ENCODE measurements at places on chromosomes 11 and 22.

DNA sequence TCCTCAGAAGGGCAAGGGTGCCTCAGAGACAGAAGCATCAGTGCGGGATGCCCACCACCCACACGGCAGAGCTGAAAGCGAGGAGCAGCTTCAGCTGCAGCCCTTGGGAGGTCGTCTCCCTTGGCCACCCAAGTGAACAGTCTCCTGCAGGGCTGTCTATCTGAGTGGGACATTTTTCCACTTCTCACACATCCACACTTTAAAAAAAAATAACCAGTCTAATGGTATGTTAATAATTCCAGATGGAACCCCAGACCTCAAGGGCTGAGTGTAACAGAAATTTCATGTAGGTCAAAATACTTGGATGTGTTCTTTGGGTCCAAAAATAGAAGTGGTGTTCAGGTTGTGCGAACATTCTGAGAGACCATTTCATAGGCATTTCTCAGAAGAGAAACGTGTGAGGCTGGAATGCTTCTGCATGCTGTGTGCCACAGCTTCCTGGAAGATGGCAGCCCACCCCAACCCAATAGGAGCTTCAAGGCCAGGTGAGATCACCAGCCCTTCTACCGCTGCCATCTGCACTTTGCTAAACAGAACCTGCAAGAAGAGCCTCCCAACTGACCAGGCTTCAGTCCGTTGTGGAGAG, 623.2 kb downstream of the OPCML start:
- no peak overlapping the region for H3K4me3 ChIP-seq
- no peak overlapping the region for H3K27ac ChIP-seq
- DNase-seq, result no peak
- H3K27me3 ChIP-seq, result no peaks in the 10 kb centered on the region
- no peaks in the 10 kb centered on the region for H3K4me1 ChIP-seq
- no peaks in the 10 kb centered on the region for H3K36me3 ChIP-seq

DNA sequence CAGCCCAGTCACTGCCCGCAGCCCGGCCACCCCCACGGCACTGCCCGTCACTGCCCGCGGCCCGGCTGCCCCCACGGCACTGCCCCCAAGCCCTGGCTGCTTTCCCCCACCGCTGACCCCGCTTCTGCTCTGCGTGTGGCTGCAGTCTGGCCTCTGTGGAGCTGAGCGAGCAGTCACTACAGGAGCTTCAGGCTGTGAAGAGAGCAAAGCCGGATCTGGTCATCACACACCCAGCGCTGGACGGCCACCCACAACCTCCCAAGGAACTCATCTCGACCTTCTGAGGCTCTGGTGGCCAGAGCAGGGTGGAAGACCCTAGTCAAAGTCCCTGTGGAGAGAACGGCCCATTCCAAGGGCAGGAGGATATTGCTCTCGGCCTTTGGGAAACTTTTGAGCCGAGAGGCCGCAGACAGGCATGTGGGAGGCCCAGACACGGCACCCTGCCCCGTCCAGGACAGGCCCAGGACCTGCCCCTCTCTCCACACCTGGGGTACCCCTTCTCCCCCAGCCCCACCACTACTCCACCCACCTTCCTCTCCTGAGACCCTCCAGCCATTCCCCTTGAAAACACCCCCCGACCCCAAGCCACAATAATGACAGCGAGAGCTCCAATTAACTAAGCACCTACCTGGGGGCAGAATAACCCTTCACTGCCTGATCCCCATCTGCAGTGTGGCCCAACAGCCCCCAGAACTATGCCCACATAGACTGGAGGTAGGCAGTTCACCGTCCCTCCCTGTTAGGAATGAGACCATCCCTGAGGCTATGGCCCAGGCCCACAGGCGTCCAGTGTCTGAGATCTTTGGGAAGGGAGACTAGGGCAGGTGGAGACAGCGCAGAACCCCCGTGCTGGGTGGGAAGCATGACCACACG, 3.7 kb upstream of the PGGHG start:
- peaks cover 8% of the 10 kb centered on the region for H3K4me1 ChIP-seq
- H3K4me3 ChIP-seq, result no peak overlapping the region
- no peak overlapping the region for H3K27ac ChIP-seq
- no peaks in the 10 kb centered on the region for H3K36me3 ChIP-seq

GRCh38 chr11:69307421-69307820, 13.5 kb downstream of the MYEOV start:
- no peak overlapping the region for H3K27ac ChIP-seq
- H3K4me1 ChIP-seq, result peaks cover 10% of the 10 kb centered on the region
- H3K4me3 ChIP-seq, result no peak overlapping the region
- no peaks in the 10 kb centered on the region for H3K27me3 ChIP-seq

DNA sequence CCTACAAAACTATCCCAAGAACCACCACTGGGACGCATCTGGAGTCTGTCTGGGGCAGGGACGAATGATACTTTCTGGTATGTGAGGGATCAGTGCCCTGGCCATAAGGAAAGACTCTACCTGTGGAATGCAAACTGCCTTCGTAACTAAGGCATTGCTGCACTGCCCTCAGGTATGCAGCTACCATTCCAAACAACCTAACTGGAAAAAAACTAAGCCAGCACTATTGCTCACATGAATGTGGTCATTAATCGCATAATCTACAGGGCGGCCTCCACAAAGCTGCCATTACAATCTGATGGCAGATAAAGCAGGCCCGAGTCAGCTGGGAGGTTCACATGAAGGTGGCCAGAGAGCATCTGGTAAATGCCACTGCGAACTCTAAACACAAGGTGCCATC, 3.9 kb downstream of the PACSIN2 start:
- H3K27me3 ChIP-seq, result no peaks in the 10 kb centered on the region
- H3K36me3 ChIP-seq, result no peaks in the 10 kb centered on the region
- no peak overlapping the region for H3K4me3 ChIP-seq
- H3K27ac ChIP-seq, result no peak overlapping the region
- no peak for DNase-seq
- H3K4me1 ChIP-seq, result peaks cover 4% of the 10 kb centered on the region

GRCh38 chr11:9037046-9037780, 33.4 kb upstream of the NRIP3 start:
- no peak for DNase-seq
- no peak overlapping the region for H3K27ac ChIP-seq
- H3K36me3 ChIP-seq, result no peaks in the 10 kb centered on the region
- H3K27me3 ChIP-seq, result no peaks in the 10 kb centered on the region
- H3K4me1 ChIP-seq, result no peaks in the 10 kb centered on the region

DNA sequence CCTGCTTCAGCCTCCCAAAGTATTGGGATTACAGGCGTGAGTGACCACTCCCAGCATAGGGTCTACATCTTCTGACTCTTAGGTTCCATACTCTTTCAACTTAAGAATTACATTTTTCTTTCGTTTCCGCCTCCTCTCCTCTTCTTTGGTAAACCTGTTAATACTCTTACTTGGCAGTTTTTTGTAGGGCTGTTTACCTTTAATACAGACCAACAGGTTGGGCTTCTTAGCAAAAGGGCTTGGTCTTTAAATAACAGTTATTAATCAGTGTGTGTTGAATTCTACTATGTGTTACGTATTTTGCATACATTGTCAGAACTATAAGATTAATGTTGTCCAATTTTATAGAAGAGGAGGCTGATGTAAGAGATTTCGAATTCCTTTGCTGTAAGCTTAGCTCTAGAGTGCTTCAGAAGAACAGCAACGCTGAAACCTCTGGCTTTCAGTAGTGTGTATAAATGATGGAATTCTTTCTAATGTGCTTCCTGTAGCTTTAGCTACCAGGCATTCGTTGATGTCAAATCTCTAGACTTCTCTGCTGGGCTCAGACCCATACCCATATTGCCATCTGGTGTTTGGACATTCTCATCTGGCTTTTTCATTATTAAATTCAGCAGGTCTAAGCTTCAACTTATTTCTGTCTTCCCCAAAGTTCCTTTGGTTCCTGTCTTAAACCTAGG, 3.1 kb downstream of the FDX1 start:
- peaks cover 14% of the 10 kb centered on the region for H3K4me1 ChIP-seq
- no peak overlapping the region for H3K27ac ChIP-seq
- no peak overlapping the region for H3K4me3 ChIP-seq
- H3K36me3 ChIP-seq, result peaks cover 12% of the 10 kb centered on the region
- no peaks in the 10 kb centered on the region for H3K27me3 ChIP-seq

- no peak for DNase-seq
- H3K27ac ChIP-seq, result peak overlapping the region; percentile 9
- H3K27me3 ChIP-seq, result no peaks in the 10 kb centered on the region
- H3K36me3 ChIP-seq, result no peaks in the 10 kb centered on the region
- no peak overlapping the region for H3K4me3 ChIP-seq
- H3K4me1 ChIP-seq, result no peaks in the 10 kb centered on the region
Observed at GRCh38 chr11:112185883-112186282, 10.6 kb downstream of the BCO2 start.

DNA sequence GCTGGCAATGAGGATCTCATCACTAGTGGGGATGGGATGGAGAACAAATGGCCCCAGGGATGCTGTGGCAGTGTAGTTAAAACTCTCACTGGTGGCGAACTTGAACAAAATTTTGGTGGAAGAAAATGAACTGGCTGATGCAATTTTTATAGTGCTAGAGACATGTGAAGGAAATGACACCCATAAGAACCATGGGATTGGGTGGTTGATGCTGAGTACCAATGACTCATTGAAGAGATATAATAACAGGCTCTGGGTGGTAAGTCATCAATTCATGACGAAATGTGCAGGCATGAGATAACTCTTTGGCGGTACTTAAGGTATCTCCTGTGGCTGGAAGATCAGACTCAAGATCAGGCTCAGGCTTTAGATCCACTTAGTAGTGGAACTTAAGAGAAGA, 172.9 kb upstream of the DDI1 start:
- no peak for DNase-seq
- no peaks in the 10 kb centered on the region for H3K36me3 ChIP-seq
- H3K4me3 ChIP-seq, result no peak overlapping the region
- no peak overlapping the region for H3K27ac ChIP-seq
